ENCODE measurements at places on chromosomes 6 and 20. TPM values are rescaled to one million over a fixed set of nuclear protein-coding genes. Genes with fewer than 3 reads are reported as not detected.

- no peak for DNase-seq
These were observed 16.0 kb downstream of the UQCC2 start for GRCh38 chr6:33695451-33695887.

- no peak for DNase-seq
These were observed 467.5 kb downstream of the PRKN start for GRCh38 chr6:162260027-162260426.

DNA sequence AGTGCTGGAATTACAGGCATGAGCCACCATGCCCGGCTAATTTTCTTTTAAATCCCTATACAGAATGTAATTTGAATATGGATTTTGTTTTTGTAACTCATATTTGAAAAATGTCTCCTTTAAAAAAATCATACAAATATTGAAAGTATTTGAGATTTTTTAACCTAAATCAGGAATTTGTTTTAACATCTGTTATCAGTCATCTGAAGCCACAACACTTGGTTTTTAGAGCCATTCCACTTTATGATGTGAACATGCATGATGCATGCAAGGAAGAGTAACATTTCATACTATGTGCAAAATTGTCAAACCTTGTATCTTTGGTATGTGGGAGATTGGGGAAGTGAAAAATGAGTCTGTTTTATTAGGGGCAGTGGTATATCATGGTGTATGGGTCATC lies 124.5 kb upstream of the AHI1 start:
- DNase-seq = no peak

- DNase-seq = no peak
These were observed 1.3 kb downstream of the COL19A1 start for GRCh38 chr6:69867639-69867976.

DNA sequence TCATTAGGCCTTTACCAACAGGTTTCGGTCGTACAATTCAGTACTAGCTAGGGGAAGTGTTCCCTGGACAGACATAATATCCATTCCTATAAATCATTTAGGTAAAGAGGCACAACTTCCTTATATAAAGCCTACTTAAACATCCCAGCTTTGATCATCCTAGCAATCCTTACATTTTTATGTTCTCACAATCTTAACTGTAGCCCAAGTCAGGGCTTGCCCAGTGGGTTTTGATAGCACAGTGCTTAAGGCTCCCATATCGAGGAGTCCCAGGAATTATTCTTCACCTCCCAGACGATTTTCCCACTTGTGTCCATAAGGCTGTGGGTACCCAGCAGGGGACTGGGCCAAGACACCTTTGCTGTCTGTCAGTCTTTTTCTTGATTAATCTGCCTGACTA lies 63.2 kb downstream of the E2F3 start:
- DNase-seq = no peak

GRCh38 chr6:96939007-96939805 lies 14.7 kb downstream of the KLHL32 start:
- DNase-seq = no peak

- no peak for DNase-seq
These were observed 2.8 kb upstream of the HTR1B start for GRCh38 chr6:77466055-77466450.

DNA sequence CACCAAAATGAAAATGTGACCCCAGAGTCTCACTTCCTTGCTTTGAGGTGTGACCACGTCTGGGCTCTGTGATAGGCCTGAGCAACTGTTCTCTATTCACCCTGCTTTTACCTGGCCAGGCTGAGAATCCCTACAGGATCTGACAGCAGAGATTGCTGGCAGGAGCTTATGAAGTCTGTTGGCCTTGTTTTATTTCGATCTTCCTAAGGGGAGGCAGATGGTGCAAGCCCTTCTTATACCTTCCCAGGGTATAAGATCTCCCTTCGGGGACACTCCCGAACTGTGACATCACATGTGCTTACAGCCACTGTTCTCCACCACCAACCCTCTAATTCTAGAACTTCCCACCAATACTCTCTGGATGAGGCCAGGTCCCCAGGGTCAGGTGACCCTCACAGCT lies 26.8 kb downstream of the MYT1 start:
- no peak for DNase-seq

- DNase-seq = no peak
These were observed 6.8 kb downstream of the FOXF2 start for GRCh38 chr6:1395941-1396908.

GRCh38 chr20:15889514-15890256 lies 683.6 kb downstream of the KIF16B start:
- DNase-seq = no peak

- no peak for DNase-seq
These were observed 80.6 kb downstream of the KCNQ5 start for GRCh38 chr6:72702421-72702820.

DNA sequence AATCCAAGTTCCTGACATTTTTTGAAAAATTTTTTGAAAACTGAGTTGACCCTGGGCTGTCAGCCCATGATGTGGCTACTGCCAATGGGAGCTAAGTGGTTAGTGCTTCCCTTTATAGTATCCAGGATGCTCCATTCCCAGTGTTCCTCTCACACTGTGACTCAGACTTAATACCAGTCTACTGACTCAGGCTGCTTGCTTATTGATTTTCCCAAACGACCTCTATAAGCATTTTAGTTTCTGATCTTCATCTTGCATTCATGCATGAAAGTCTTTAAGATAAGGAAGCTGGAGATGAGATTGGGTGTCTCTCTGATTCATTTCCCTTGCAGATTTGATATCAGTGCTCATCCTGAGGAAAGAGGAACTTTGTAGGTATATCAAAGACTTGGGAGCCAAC lies 560.0 kb downstream of the TBC1D32 start:
- DNase-seq = no peak

DNA sequence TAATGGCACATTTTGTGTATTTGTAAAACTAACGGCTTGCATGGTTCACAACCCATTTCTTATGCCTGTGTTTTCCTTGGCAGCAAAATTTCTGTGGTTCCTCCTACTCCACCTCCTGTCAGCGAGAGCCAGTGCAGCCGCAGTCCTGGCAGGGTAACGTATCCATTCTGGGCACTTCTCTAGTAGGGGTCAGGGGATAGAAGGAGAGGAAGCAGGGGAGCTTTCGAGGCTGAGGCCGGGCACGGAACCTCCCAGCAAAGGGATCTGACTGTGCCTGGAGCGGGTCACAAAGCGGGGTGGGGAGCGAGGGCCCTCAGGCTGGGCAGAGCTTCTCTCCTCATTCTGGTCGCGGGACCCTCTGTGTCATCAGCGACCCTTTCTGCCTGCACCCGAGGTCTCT lies 58.4 kb downstream of the SYTL3 start:
- DNase-seq = no peak

- no peak for DNase-seq
These were observed 194.9 kb downstream of the KIF6 start for GRCh38 chr6:39530201-39530759.

Gene LY6G5C
- total RNA-seq = 3.6 TPM

Gene ADGB
- total RNA-seq = not detected

Gene GFRA4
- total RNA-seq = not detected

Gene FAM209B
- not detected for total RNA-seq

Gene TMEM217
- total RNA-seq = 1.8 TPM

Data from chondrocyte (in vitro differentiated cells).